WTC11 (cell line): ENCODE measurements at places on chromosomes 3 and 15. TPM values are rescaled to one million over a fixed set of nuclear protein-coding genes. Genes with fewer than 3 reads are reported as not detected.
A peak's percentile ranks its signal among the peaks of the same experiment; 100 is the strongest.

- no peak for DNase-seq
Observed at GRCh38 chr3:195866686-195867511, 41.5 kb downstream of the TNK2 start.

- DNase-seq, result no peak
Observed at GRCh38 chr3:36606871-36607765, 157.2 kb downstream of the DCLK3 start.

GRCh38 chr15:39247574-39247973 lies 333.3 kb upstream of the THBS1 start:
- DNase-seq, result no peak

Gene RASA2
- 13.9 to 16.8 TPM (median 16.4 TPM) in 3 replicates for total RNA-seq

DNA sequence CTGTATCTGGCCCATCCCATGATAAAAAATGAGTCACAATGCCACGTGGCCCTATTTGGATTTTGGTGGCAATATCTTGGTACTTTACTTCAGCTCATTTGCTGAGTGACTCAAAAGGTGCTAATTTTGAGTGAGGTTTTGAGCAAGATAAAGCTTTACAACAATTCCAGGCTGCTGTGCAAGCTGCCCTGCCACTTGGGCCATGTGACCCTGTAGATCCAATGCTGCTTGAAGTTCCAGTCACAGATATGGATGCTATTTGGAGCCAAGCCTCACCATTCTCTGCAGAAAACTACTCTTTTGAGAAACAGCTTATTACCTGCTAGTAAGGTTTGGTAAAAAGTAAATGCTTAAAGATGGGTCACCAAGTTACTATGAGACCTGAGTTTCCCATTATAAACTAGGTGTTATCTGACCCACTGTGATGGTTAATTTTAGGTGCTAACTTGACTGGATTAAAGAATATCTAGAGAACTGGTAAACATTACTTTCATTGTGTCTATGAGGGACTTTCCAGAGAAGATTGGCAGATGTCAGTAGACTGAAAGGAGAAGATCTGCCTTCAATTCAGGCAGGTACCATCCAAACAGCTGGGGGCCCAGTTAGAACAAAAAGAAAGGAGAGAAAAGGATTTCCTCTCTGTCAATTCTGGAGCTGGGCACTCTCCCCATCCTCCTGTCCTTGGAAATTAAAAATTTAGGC lies 1083.9 kb downstream of the DIPK2A start:
- DNase-seq, result no peak

DNA sequence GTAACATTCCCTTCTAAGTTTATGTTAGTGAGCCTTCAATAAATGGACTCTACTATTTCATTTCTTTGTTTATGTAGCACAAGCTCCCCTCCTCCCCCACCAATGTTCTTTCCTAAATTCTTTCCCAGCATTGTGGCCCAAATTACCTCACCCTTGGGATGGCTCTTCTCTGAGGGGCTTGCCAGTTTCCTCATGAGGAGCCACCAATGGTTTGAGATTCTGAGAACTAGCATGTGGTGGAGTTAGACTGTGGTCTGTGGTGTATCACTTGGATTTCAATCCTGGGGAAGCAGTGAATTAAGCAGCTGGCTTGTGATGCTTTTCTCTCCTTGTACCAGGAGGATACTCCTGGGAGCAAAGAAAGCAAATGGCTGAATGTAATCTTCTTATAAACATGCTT lies 50.0 kb upstream of the NPHP3 start:
- no peak for DNase-seq

GRCh38 chr3:45666757-45667431 lies 22.3 kb upstream of the SACM1L start:
- no peak for DNase-seq

DNA sequence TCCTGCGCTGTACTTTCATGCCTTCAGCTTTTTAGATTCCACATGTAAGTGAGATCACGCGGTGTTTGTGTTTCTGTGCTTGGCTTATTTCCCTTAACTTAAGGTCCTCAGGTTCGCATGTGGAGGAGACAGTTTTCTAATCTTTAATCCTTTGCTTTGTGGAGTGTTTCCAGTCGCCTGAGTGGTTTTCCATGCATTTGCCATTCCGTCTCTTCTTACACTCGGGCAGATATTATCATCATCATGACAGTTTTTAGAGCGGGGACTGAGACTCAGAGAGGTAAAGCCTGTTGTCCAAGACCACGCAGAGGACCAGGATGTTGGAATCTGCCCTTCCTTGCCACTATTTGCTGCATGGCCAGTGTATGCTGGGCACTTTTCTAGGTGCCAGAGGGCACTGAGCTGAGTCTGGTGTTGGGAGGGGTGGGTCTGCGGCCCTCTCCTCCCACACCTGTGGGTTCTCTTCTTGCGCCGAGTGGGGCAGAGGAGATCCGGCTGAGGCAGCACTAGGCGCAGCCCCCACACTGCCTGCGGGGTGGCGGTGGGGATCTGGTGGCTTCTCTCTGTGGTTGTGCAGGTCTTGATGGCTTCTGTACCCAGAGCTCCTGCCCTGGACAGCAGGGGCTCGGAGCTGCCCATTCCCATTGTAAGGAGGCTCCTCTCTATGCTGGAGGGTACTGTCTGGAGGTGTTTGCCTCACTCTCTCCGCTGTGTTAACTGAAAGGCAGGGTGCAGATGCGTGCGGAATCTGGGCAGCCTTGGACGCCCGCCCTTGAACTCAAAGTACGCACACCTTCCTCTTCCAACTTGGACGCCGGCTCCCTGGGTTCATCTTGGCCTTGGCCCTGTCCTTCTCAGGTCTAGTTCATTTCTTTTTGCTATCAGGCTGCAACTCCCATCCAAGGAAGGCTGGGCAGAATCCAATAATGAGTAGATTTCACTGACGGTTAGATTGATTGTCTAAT lies 156.0 kb upstream of the RGMA start:
- no peak for DNase-seq

DNA sequence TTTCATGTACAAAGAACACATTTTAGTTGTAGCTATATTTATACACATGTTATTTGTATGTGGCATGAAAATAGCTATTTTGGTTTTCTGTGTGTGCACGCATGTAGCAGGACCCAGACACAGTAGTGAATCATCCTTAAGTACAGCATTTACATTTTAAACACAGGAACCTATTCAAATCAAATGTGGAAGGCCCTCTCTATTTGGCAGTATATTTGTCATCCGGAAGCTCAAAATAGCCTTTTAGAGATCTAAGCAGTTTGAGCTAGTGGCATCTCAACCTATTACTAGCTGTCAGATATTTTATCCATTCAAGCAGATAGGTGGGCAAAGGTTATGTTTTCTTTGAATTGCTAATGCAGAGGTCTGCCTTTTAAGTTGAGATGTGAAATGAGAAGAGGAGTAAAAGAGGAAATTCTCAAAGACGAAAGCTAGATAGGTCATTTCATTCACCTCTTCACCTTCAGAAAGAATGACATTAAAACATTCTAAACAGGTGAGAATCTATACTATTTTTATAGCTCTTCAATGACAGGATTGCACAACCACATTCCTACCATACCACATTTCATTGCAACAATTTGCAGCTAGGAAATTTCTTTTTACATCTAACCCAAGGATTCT lies 46.3 kb upstream of the TIPARP start:
- no peak for DNase-seq

GRCh38 chr3:171685116-171685895 lies 125.0 kb downstream of the PLD1 start:
- DNase-seq, result no peak

DNA sequence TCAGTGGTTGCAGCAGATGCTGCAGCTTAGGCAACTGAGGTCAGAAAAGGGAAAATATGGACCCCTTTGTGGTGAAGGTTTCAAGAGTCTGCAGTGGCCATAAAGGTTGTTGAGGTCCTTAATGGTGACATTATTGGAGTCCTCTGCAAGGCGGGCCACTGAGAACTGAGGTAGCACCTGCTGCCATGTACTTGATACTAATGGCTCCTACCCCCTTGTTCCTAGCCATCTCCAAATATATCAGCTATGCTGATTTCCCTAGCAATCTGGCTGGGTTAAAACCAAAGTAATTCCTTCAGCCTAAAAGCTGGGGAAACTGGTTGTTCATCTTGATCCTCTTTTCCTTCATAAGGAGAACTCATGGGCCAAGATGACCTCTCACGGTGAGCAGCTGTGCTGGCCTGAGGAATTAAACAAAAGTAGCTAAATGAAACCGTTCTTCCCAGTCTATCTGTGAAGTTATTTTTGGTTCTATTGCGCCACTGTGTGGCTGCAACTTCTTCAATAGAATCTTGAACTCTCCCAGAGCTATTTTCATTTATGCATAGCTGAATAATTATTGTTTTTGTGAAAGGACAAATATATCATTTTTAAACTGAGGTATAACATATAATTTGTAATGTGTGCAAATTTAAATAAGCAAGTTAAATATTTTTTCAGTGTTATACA lies 76.1 kb upstream of the PLSCR4 start:
- DNase-seq, result no peak

- peak; percentile 45 for DNase-seq
Observed at GRCh38 chr3:186413615-186414415, 51.8 kb upstream of the DGKG start.

Gene CCDC39
- 0.44 to 0.98 TPM in 2 of 3 replicates, not detected in the other for total RNA-seq

Gene TEX55
- total RNA-seq, result not detected in 3 replicates

DNA sequence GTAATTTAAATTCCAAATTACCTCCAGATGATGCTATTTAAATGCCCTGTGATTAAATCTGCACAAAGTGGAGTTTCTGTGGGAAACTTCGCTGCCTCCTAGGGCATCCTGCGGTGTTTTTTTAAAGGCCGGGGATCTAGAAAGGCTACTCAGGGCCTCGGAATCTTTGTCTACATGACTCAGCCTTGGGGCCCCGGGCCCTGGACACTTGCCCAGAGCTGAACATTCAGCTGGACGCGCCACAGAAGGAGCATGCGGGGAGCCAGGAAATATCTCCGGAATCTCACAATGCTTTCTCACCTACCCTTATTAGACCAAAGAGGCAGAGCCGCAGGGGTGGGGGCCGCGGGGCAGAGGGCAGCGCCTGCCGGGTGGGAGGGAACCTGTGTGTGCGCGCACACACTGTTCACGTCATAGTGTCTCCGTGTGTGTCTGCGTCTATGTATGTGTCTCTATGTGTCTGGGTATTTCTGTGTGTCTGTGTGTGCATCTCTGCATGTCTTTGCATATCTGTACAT lies 145.5 kb upstream of the TPM1 start:
- DNase-seq, result no peak

GRCh38 chr3:67296039-67296892 lies 298.2 kb downstream of the KBTBD8 start:
- peak; percentile 38 for DNase-seq

Gene ECE2
- 0.46 to 1.2 TPM (median 0.64 TPM) in 3 replicates for total RNA-seq

DNA sequence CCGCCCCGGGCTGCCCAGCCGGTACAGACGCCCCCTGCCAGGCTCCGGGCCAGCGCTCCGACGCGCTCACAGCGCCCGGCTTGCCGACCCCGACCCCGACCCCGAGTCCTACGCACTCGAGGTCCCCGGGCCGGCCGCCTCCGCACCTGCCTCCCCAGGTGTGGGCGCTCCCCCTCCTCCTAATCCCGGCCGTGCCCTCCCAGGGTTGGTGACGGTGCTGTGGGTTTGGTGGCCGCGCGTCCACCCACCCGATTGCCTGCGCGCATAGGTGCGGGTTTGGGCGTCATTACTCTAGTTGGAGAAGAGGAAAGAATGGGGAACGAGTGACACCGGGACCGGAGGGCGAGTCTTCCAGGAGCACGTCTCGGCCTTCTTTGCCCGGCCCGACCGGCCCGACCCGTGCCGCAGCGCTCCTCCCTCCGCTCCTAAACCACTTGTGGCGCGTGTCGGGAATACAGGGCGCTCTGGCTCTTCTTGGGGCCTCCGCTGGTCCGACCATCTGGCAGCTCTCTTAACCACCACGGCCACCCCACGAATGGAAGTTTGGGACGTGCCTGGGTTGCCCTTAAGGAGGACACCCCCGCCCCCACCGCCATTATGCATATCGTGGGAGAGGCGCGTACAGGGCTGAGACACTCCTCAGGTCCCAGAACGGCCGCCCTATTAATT lies 810 bp upstream of the THRB start:
- peak; percentile 67 for DNase-seq

DNA sequence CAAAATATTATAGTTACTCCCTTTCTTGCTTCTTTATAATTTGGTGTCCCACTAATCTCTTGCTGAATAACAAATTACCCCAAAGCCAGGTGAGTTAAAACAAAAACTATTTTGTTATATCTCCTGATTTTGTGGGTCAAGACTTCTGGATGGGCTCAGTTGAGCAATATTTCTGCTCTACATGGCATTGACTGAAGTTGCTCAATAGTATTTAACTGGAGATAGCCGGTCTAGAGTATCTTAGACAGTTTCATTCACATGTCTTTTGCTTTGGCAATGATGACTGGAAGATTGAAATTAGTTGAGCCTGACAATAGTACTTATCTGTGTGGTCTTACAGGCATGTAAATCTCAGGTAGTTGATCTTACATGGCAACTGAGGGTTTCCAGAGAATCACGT lies 51.0 kb upstream of the TP63 start:
- no peak for DNase-seq

DNA sequence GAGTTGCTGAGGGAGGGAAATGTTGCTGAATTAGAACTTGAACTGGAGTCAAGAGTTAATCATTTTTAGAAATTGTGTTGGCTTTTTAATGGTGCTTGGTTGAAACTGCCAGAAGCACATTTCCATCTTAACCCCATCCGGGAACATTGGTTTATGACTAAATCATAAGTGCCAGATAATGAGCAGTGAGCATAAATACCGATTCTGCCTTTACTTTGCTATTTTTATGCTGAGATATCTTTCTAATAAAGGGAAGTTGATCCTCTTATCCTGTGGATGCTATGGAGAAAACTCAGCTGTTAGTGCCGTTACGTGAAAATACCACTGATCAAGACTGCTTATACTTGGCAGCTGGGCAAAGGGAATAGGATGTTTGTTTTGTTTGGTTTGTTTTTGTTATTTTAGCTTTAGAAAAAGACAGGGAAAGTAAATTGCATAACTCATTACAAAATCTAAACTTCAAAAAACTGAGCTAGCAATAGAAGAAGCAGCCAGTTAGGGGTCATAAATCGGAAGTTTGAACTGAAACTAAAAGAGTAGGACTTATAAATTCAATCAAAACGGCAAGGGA lies 813.1 kb downstream of the NAALADL2 start:
- no peak for DNase-seq

- DNase-seq, result no peak
Observed at GRCh38 chr3:64163019-64163754, 62.1 kb downstream of the PRICKLE2 start.

GRCh38 chr3:190325923-190326322 lies 3.7 kb upstream of the CLDN1 start:
- no peak for DNase-seq

DNA sequence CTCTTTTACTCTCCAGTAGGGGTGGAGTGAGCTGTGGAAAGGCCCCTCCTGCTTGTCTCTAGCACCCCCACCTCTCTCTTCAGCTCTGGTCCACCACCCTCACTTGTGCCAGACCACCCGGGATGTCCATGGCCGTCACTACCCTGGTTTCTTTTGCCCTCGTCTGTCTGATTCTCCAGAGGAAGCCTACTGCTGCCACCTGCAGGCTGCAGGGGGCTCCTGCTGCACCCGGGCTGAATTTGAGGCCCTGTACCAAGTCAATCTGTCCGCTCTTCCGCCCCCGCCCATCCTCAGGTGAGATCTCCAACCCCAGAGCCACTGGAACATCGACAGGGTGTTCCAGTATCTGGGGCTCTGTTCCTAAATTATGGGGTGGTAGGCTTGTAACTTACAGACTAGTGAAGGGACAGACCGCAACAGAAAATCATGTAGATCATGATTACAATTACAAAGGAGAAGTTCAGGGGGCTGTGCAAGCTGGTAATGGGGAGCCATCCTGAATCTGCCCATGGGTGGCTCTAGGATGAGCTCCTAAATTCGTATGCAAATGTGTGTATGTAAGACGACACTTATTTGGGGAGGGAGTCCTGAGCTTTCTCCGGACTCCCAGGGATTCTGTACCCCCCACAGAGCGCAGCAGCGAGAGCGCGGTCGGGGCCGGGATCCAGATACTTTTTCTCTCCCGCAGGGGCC lies 683 bp upstream of the UNC45A start:
- peak; percentile 96 for DNase-seq
